Activated naive CD8-positive, alpha-beta T cell treated with anti-CD3 and anti-CD28 coated beads, Interleukin-2, amount 10 ng/mL, durations not matched to agents 7 days and 5 days (primary cell): ENCODE measurements at places on chromosomes 3 and 15. TPM values are rescaled to one million over a fixed set of nuclear protein-coding genes. Genes with fewer than 3 reads are reported as not detected.

Gene CAND2
- 0.79 TPM for total RNA-seq

Gene SLC28A1
- not detected for total RNA-seq

Gene ITGB5
- 3.7 TPM for total RNA-seq

Gene EIF2A
- 82.2 TPM for total RNA-seq

Gene LRTM1
- total RNA-seq, result not detected

DNA sequence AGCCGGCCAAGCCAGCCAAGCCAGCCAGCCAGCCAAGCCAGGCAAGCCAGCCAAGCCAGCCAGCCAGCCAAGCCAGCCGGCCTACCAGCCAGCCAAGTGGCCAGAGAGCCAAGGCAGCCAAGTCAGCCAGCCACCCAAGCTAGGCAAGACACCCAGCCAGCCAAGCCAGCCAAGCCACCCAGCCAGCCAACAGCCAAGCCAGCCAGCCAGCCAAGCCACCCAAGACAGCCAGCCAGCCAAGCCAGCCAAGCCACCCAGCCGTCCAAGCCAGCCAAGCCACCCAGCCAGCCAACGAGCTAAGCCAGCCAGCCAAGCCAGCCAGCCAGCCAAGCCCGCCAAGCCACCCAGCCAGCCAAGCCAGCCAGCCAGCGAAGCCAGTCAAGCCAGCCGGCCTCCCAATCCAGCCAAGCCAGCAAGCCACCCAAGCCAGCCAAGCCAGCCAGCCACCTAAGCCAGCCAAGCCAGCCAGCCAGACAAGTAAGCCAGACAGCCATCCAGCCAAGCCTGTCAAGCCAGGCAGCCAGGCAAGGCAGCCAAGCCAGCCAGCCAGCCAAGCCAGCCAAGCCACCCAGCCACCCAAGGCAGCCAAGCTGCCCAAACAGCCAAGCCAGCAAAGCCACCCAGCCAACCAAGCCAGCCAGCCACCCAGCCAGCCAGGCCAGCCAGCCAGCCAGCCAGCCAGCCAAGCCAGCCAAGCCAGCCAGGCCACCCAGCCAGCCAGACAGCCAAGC lies 200.5 kb downstream of the GOLGA6L6 start:
- peak; percentile 43 for DNase-seq

- DNase-seq, result no peak
Observed at GRCh38 chr3:2375376-2375775, 276.7 kb downstream of the CNTN4 start.

GRCh38 chr3:55091381-55092225 lies 163.7 kb upstream of the LRTM1 start:
- no peak for DNase-seq

DNA sequence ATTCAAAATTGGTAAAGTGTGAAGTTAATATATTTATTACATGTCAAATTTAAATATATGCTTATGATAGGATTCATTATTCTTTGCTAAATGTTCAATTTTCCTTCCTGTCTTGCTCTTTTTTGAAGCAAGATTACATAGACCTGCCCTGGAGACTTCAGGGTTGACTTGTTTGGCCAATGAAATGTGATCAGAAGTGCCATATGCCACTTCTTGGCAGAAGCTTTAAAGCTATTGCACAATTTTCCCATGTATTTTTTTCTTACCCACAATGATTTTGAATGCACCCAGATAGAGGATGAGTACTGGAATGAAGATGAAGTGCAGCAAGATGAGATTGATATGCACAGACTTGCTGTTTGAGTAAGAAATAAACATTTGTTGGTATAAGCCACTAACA lies 406.3 kb upstream of the BCHE start:
- DNase-seq, result no peak

GRCh38 chr3:40404591-40405198 lies 17.7 kb downstream of the ENTPD3 start:
- DNase-seq, result no peak

DNA sequence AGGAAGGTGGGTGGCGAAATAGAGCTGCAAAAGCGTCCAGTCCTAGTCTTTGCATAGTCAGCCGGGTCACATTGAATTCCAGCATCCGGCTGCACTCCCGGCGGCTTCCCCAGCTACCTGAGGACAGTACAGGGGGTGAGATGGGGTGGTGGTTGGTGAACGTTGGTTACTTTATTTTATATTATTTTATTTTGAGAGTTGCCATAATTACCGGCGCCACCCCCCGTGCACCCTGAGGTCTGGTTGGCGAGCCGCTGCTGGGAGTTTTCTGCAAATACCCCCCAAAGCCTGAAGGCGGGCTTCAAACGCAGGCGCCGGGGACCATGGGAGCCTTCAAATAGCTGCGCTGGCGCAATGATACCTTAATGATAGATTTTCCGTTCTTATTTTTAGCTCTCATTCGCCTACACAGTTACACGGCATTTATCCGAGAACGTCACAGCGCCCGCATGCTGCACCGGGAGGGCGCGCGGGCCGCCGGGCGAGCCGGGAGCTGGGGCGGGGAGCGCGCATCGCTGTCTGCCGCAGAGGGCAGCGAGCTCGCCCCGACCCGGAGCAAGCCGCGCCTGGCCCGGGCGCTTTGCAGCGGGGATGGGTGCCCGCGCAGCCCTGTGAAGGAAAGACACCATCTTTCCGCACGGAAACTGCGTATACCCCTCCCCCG lies 756 bp upstream of the RASGRF1 start:
- peak; percentile 39 for DNase-seq

GRCh38 chr3:194315088-194315964 lies 35.8 kb downstream of the CPN2 start:
- DNase-seq, result peak; percentile 93

- peak; percentile 94 for DNase-seq
Observed at GRCh38 chr3:42502429-42503250, at the start of gene VIPR1. VIPR1 (plus strand) TSS chr3:42502643; CDS start chr3:42502736, 93 bp downstream.

GRCh38 chr3:140552898-140553297 lies 125.0 kb upstream of the TRIM42 start:
- DNase-seq, result no peak

DNA sequence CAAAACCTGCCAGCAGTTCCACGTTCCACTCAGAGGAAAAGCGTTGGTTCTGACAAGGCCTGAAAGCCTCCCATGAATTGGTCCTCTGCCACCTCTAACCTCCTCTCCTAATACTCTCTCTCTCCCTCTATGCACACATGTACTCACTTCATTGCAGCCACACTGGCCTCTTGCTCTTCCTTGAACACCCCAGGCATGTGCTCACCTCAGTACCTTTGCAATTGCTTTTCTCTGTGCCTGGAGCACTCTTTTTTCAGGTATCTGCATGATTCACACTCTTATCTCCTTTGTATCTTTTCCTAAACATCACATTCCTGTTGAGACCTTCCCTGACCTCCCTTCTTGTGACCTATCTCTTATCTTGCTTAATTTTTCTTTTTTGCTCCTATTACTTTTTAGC lies 178.2 kb upstream of the FEZF2 start:
- no peak for DNase-seq

DNA sequence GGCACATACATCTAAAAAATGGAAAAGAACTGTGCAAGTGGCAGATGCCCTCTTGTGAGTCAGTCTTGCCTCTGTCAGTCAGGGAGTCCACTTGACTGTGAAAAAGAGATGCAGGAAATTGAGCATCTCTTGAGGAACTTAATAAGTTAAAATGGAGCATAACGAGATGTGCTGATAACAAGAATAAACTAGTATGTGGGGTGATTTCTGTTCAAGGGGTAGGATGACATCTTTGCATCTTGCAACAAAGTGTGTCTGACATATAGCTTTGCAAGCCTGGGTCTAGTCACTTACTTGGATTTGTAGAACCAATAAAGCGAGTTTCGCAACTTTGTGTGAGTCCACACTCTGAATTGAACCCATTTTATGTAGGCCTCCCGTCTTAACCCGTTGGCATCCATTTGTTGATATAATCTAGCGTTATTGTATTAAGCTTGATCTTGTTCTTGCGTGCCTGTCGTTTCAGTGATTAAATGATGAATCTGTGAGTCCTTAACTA lies 2.2 kb downstream of the USP3 start:
- DNase-seq, result no peak
